Astrocyte of the hippocampus (primary cell): ENCODE measurements at places on chromosomes 4 and X.

- no peak for DNase-seq
Measured at GRCh38 chr4:82559735-82560120, 2.1 kb downstream of the TMEM150C start.

DNA sequence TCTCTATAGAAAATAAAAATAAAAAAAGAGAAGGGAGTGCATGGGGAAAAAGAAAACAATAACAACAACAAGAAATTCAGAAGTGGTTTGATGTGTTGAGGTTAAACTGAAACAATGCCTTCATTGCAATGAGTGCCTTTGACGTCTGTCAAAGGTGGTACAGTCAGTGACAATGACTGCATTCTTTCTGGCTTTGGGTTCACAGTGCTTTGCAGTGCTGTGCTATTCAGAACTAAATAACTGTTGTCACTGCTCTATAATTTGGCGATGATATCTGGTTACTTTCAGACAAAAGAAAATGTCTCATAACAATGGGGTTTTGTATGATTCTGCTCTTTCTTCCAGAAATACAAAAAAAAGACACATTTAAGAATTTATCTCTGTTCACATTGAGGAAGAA lies 488.6 kb upstream of the MAGEB2 start:
- DNase-seq: no peak

GRCh38 chr4:138202686-138203085 lies 39.5 kb downstream of the SLC7A11 start:
- DNase-seq: no peak

GRCh38 chr4:7394681-7395451 lies 39.9 kb downstream of the PSAPL1 start:
- no peak for DNase-seq

GRCh38 chr4:185110375-185110823 lies 32.7 kb upstream of the SLC25A4 start:
- no peak for DNase-seq

GRCh38 chr4:47942081-47942819 lies 27.9 kb upstream of the NFXL1 start:
- DNase-seq: no peak

DNA sequence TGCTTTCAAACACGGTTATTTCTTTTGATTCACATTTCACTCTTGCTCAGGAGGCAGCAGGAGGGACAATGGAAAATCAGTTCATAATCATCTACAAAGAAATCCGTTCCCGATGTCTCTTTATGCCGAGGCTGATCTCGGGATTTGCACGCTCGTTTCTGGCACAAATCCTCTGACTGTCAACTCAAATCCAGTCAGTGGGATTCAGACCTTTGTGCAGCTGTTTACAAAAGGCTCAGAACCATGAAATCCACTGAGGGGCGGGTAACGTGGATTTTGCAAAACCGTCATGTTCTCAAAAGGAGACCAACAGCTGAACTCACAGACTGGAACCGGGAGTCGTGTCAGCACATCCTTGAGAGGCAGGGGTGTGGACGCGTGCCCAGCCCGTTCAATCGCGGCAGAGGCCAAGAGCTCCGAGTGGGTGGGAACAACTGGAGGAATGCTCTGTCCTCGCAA lies 46.4 kb downstream of the ACOX3 start:
- DNase-seq: peak; percentile 76

DNA sequence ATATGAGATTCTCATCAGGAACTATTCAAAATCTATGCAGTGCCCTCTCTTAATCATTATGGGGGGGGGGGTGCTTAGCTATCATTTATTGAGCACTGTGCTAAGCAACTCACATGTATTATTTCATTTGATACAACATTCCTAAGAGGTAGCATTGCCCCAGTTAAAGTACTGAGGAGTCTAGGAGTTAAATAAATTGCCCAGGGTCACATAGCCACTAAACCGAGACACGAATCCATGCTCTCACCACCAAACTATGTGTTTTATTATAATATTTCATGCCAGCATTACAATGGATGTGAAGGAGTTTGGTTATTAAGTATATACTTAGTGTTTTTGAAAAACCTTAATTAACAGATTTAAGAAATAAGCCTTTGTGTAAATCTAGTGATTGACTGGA lies 131.4 kb downstream of the CBR4 start:
- no peak for DNase-seq

- DNase-seq: no peak
Measured at GRCh38 chrX:124113621-124114600, 152.4 kb downstream of the STAG2 start.

- DNase-seq: peak; percentile 50
Measured at GRCh38 chrX:153646620-153647373, at the start of gene DUSP9. TSS of gene DUSP9 (plus strand) at chrX:153647203. CDS start at chrX:153647954, 751 bp downstream.

DNA sequence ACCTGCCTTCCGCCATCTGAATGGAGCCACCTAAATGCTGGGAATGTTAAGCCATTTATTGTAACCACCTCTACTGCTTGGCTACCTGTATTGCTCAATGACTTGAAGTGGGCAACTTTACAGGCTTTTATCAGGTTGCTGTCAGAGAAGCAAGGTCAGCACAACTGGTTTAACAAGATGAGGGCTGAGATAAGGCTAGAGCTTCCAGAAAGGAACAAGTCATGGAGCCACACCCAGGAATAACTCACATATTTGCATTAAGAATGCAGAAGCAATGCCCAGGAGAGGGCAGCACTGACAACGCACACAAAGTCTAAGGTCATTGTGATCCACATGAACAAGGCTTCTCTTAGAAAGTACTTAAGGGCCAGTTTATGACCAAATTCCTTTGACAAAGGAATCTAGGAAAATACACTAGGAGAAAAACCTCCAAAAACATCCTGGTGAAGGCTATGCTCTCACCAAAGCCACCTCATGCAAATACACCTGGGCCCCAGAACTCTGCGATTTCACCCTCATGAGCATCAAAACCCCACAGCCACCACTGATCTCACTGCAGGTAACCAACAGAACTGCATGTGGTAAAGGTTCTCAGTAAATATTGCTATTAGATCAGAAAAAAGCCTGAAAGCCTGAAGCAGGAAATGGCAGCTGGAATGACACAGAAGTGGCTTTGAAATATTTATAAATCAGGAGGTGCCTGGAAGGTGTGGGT lies 15.0 kb upstream of the STS start:
- peak; percentile 78 for DNase-seq

DNA sequence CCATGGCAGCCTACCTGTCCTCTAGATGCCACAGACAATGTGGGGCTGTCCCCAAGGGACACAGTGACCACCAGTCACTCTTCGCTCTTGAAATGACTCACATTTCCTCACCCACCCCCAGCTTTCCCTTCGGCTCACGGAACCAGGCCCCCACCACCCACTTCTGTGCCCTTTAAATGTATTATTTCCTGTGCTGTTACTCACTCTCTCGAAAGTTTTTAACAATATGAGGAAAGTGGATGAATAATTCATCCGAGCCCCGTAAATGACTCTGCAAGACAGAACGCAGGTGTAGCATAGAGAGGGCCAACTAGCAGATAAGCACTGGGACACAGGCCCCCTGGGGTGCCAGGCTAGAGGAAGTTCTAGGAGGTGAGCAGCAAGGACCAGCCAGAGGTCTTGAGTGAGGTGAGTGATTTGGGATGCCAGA lies 179.5 kb upstream of the TBL1X start:
- no peak for DNase-seq

DNA sequence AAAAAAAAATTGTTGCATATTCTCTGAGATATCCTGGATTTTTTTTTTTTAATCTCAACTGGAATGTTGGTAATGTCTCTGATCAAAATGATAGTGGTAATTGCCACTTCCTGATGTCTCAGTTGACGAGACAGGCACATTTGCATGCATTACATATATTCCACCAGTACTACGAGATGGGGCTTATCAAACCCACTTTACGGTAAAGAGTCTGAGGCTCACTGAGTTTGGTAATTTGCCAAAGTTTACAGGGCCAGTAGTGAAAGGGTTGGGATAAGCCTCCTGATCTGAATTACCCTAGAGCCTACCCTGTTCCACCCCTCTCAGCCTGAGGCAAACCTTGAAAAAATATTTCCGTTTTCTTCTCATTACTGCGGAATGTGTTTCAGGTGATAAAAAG lies 5.3 kb downstream of the MAGEB2 start:
- DNase-seq: no peak

- peak; percentile 56 for DNase-seq
Measured at GRCh38 chrX:132257116-132257515, 37.9 kb upstream of the RAP2C start.

DNA sequence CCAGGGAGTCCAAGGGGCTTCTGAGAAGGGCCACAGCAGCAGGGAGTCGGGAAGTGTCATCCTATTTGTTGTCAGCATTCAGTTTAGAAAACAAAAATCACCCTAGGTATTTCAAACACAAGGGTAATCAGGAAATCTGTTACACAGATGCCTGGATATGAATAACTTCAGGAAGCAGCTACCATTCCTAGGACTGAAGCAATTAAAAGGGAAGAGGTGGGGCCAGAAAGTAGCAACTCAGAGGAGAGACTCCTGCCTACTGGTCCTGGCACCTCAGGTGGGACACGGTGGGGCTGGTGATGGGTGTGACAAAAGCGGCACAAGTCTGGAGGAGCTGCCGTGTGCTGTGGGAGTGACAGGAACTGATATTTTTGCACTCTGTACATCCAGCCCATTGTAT lies 107.9 kb downstream of the PDGFRA start:
- DNase-seq: no peak

DNA sequence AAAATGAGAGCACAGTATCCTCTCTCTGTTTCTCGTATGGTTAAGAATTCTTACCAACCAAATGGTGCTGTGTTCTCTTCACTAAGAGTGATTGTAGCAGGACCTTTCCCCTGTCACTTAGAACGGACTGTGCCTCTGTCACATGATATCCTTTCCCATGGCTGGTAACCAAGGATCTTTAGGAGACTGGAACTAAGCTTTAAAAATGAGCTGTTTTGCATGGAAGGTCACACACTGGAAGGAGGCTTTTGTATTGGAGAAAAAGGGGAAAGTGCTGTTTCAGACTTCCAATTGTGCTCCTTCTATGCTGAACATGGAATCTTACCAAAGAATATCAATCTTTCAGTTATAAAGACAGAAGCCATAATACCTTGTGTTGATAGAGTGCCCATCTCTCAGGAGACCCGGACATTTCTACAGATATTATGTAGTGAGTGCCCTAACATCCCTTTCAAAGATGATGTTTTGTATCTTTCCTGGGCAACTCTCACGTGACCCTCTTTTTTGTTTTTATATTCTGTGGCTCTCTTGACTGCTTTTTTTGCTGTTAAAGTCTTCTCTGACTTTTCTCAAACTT lies 148.6 kb downstream of the SLC4A4 start:
- peak; percentile 10 for DNase-seq

DNA sequence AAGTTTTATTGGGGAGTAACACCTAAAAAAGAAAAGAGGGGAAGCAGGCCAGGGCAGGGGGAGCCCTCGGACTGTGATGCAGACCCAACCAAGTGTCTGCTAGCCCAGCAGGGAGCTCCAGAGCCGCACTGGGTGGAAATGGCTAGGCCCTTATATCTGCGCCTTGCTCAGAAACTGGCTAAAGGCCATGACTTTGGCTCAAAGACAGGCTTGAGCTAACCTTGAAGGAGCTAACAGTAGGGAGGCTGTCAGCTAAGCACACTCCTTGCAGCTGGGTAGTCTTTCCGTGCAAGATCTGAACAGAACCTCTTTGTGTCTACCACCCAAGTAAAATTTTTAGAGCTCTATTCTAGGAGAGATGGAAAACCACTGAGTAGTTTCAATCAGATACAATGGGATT lies 43.0 kb downstream of the SEPSECS start:
- DNase-seq: no peak

DNA sequence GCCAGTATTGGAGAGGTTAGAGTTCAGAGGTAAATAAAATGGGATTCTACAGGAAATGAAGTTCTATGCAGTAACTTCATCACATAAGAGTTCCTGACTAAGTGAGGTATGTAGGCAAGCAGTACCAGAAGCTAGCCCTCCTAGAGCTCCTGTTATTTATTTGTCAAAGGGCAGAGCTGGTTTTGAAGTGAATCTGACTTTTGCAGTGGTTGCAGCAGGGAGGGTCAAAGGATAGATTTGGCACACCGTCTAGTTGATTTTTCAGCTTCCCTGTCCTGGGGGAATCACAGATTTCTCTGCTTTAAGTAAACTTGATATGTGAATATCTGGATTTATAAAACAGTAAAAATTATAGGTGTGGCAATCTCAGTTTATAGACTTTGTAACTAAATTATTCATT lies 130.7 kb downstream of the IL1RAPL2 start:
- DNase-seq: no peak

GRCh38 chr4:113394730-113395530 lies 345.5 kb downstream of the ANK2 start:
- peak; percentile 92 for DNase-seq

DNA sequence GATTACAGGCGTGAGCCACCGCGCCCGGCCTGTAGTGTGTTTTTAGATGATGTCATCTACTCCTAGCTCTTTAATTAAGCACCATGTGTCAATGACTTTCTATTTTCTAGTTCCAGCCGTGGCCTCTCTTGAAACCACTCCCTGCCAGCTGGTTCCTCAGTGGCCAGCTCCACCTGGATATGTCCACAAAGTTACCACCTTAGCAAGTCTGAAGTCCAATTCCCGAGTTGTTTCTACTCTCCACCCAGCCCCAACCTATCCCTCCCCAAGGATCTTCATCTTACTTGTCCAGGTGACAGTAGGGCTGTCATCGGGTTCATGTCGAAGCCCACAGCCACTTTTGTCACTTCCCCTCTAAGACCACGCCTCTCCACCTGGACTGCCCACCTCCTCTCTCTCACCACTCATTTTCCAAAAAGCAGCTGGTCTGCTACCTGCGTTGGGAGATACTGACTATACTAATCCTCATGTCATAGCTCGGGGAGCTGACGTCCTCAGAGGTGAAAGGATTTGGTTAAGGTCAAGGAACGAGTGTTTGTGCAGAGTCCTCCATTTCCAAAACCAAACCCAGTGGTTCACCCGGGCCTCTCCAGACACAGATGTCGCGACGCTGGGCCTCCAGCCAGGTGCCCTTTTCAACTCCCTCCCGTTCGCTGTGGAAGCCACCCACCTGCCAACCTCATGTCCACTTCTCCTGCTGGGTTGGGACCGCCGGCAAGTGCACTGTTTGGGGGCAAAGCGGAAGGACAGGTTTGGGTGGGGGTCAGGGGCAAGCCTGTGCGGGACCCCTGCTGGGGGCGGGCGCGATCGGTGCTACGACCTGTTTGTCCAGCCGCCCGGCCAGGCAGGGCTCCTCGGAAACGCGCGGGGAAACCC lies 704 bp downstream of the FAM3A start:
- peak; percentile 23 for DNase-seq

DNA sequence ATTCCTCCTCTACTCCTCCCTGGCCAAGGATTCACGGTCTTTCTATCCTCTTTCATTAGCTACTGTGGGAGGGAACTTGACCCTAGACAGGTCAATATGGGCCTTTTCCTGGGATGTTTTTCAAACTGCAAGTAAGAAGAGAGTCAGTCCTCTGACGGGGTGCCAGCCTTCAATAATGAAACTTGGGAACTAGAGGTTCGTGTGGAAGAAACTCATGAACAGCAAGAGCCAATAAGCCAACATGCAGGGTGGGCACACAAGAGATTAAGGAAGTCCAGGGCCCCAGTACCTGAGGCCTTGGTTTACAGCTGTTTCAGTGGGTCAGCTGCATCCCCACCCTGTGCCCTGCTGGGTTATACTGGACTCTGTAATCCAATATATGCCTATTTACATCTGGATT lies 49.3 kb downstream of the LIMCH1 start:
- DNase-seq: no peak
